ENCODE measurements at places on chromosomes 3 and 15.

DNA sequence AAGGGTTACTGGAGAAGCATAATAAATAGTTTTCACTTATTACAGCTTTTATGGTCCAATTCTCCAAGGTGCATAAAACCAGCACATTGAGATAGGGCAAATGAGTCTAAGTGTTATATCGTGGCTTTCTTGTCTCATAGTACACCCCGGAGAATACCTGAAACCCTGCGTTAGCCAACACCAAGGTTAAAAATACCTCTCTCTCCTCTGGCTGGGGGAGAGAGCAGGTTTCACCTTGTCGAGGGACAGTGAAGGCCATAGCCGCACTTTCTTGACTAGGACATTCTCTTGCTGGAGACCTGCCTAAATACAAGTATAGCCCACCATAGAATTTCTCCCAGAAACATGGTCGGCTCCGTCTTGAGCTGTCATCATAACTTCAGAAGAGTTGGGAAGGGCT is 51.4 kb upstream of the ATOSA start:
- DNase-seq: no peak

GRCh38 chr3:45165497-45166283 is 19.5 kb upstream of the CDCP1 start:
- no peak for DNase-seq

GRCh38 chr3:168102735-168103410 is 7.1 kb upstream of the GOLIM4 start:
- DNase-seq: no peak

GRCh38 chr3:126022741-126023359 is 53.9 kb downstream of the ROPN1B start:
- DNase-seq: no peak

GRCh38 chr3:115876876-115877614 is 253.7 kb downstream of the GAP43 start:
- no peak for DNase-seq

- no peak for DNase-seq
Observed at GRCh38 chr3:46979958-46980497, 562 bp downstream of the NBEAL2 start.

DNA sequence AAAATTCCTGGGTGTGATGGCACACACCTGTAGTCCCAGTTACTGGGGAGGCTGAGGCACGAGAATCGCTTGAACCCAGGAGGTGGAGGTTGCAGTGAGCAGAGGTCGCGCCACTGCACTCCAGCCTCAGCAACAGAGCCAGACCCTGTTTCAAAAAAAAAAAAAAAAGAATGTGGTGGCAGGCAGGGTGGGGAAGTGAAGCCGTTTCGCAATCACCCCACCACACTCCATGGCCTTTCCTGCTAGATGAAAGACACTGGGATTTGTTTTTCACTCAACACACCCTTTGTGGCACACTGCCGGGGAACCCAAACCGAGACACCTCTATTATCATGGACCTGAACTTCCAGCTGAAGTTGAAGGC is 172.4 kb upstream of the IQSEC1 start:
- DNase-seq: no peak

DNA sequence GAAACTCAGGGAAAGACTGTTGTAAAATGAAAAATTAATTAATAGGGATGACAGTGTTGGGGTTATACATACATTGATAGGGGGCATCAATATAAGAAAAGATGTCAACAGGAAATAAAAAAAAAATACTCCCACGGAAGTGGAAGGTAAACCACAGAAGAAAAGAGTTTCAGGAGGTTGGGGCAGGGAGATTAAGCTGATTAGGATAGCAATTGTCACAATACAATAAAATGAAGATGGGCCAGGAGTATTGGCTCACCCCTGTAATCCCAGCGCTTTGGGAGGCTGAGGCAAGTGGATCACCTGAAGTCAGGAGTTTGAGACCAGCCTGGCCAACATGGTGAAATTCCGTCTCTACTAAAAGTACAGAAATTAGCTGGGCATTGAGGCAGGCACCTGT is 536.1 kb downstream of the AGBL1 start:
- DNase-seq: no peak

DNA sequence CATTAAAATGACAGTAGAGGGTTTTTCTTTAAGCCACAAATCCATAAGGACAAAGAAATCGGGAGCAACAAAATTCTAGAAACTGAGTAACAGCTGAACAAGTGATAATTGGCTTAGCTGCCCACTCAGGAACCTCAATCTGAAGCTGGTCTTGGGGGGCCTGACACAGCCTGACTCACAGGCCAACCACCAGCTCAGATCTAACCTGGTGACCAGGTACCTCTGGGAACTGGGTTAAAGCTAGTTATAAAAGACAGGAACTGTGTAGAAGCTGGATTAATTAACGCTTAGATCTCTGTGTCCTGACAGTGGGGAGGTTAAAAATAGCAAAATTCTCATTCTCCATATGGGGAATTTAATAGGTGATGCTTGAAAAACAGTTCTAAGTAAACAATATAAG is 161.9 kb downstream of the PLCL2 start:
- DNase-seq: no peak

DNA sequence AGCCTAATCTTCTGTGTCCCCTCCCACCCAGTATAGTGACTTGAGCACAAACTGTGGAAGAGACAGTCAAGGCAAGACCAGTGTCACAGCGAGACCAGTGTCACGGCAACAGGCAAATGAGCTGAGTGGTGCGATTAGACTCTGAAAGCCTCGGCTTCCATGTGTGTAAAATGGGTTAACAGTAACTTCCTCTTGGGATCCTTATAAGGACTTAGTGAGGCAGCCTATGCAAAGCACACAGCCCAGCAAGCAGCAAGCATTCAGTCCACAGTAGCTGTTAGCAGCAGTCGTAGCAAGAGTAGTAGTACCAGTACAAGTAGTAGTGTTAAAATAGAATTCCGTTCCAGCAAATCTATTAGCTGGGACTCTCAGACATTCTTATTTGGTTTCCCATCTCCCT is 334.1 kb downstream of the GABRB3 start:
- no peak for DNase-seq

DNA sequence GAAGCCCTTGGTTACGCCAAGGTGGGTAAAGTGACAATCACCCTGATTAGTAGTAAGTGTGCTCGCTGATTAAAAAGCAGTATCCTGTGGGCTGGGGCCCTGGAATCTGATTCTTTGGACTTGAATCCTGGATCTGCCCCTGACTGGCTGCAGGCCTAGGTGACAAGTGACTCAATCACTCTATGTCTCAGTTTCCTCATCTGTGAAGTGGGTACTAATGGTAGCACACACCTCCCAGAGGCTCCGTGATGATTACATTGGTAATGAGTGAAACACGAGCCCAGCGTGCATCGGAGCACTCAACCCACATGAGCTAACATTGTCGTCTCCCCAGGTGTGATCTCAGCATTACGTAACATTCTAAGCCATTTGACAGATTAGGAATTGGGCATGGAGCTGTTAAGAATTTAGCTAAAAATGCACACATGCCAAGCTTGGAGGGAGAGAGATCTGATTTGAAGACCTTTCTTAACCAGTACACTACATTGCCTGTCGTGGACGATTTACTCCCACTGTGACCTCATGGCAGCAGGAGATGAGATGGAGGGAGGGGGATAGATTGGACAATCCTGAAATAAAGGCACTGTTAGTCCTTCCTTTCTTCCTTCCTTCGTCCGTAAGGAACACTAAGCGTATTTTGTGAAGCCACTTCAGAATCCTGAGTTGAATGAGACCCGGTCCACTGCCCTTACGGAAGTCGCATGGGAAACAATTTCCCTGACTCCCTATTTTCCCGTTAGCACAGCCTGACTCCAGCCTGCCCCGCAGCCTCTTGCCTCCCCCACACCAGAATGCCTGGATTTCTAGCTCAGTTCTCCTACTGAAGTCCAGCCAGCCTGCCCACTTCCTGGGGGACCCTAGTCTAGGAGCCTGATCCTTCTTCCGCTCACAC is 32.1 kb downstream of the MGLL start:
- no peak for DNase-seq

GRCh38 chr15:38930851-38931572 is 366.4 kb upstream of the RASGRP1 start:
- DNase-seq: no peak

DNA sequence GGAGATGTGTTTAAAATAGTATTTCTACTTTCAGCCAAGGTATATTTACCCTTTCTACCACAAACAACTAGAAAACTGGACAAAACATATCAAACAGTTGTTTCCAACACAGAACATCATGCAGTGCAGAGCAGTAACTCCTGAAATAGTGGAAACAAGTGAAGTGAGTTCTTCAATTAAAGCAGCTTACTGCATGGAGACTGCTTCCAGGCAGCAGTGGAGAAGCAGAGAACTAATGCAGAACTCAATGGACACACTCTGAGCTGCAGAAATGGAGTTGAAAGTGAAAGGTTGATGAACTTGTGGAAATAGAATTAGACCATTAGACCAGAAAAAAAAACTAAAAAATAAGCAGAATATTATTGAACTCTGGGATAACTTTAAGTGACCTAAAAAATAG is 478.9 kb downstream of the CNTN6 start:
- DNase-seq: no peak

DNA sequence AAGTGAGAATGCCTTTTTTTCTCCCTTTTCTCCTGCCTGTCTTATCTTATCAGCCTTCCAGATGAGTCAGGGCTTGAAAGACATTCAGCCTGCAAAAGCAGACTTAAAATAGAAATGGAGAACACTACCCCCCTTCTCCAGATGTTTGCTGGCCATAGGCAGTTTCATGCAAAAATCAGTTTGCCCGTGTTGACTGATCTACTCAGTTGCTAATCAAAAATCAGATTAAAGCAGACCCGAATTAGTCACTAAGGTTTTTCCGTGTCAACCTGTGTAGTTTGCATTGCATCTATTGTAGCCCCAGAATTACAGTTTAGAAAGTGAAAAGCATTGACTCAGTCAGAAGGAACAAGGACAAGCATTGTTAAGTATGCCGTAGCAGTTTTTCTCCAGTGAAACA is 56.2 kb downstream of the IL5RA start:
- no peak for DNase-seq

- DNase-seq: no peak
Observed at GRCh38 chr15:68311859-68312557, 34.5 kb downstream of the FEM1B start.

DNA sequence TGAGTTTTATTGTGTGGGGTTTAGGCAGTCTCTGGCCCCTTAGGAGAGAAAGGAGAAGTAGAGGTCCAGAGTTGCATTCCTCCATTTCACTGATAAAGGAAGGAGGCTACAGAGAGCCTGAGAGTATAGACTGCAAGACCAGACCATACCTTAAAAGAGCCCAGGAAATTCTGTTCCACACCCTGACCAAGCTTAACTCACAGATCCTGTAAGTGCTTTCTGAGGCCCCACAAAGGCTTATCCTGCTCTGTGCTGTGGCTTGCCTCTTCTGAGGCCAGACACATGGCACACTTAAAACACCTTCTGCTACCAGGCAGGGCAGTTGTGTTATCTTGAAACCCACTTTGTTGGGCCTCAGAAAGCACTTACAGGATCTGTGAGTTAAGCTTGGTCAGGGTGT is 39.2 kb upstream of the LEKR1 start:
- no peak for DNase-seq

DNA sequence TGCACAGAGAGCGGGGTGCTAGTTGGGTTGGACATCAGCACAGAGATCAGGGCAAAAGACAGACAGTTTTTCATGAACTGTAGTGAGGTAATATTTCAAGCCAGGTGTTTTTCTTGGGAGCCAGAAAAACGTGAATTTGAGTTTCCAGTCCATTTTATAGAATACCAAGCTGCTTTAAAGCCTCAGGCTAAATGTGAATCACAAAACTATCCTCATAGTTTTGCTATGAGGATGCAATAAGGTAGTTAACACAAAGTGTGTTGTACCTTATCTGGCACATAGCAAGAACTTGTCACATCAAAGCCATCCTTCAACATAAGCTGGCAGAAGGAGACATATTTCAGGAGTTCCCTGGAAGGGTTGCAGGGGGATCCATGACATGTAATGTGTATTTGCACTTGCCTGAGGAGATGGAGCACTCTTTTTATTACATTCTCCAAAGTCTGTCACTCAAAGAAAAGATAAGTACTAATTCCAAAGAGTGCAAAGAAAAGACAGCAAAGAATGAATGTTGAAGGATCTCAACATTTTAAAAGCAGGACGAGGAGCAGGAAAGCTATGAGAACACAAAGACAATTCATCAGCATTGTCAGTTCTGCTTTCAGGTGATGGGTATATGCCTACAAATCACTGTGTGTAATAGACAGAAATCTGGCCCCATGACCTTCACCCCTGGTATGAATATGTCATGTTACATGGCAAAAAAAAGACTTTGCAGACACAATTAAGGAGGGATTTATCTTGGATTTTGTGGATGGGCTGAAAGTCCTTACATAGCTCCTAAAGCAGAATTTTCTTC is 1046.4 kb downstream of the NTRK3 start:
- DNase-seq: no peak

GRCh38 chr3:120661106-120661905 is 20.7 kb downstream of the HGD start:
- DNase-seq: no peak

- no peak for DNase-seq
Observed at GRCh38 chr3:187227658-187228258, 30.5 kb downstream of the RTP1 start.

GRCh38 chr15:49530092-49530491 is 90.5 kb downstream of the FAM227B start:
- DNase-seq: no peak

GRCh38 chr3:46478341-46478740 is 13.6 kb upstream of the LTF start:
- no peak for DNase-seq

DNA sequence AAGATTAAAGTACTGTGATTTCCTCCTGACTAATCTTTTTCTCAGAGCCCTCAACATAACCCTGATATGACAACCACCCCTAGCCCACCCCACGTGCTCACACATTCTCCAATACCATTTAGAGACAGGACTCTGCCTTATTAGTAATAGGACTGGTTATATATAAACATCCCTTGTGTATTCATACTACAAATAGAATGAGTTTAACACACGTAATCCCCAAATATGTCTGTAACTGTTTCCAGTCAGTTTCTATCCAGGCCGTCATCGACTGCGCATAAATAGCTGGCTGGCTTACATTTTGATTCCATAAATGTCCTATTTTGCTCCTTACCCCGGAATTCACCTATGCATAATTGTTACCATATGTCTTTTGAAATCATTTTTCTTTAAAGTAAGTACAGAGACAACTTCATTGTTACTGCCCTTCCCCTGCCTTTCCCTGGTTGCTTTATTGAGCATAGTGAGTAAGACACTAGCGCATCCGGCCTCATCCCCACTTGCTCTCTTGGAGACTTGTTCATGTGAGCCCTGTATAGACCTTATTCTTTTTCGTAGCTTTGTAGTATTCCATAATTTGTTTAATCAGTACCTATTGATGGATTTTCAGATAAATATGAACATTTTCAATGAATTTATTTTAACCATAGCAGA is 3.5 kb upstream of the P2RY14 start:
- DNase-seq: no peak

DNA sequence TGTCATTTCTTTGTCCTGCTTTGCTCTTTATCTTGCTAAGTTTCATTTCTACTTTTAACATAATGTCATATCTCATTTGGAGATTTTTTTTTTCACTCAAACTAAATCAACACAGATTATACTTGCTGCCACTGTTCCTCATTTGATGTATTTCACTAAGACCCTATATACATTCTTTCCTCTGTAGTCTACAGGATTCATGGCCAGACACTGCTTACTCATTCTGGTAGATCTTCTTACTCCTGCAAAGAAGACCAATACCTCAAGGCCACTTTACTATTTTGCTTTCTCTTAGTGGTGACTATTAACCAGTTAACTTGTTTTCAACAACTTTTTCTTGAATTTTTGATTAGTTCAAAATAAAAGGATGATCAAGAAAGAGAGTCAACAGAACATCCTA is 26.6 kb downstream of the SLC24A5 start:
- DNase-seq: no peak
